ENCODE measurements at places on chromosomes 7 and 10.
A peak's percentile ranks its signal among the peaks of the same experiment; 100 is the strongest.

- no peak for DNase-seq
These were observed 71.6 kb downstream of the TCERG1L start for GRCh38 chr10:131239926-131240325.

DNA sequence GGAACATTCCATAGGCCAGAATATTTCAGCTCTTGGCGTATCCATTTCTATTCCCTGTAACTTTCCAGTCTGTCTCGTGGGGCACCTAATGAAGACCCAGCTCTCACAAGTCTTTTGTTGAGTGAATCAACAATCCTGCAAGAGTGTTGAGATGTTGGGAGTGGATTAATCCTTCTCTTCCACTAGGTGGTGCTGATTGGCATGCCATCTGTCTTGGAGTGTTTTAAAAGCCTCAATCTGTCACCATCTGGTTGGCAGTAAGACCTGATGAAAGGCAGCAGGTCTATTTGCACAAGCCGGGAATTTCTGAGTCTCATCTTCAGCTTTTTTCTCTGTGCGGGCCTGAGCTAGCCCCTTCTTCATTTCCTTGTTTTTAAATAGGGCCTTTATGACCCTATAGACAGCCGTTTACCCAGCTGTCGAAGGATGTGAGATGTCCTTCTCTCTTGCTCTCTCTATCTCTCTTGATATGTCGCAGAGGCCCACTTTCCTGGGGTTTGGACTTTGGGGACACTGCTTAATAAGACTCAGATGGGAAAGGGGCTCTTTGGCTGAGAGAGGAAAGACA is 180.5 kb downstream of the ZNF365 start:
- DNase-seq: peak; percentile 76

DNA sequence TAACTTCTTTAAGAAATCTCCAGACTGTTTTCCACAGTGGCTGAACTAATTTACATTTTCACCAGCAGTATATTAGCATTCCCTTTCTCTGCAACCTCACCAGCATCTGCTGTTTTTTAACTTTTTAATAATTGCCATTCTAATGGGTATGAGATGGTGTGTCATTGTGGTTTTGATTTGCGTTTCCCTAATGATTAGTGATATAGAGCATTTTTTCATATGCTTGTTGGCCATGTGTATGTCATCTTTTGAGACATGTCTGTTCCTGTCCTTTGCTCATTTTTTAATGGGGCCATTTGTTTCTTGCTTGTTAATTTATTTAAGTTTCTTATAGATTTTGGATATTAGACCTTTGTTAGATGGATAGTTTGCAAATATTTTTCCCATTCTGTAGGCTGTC is 68.8 kb downstream of the SLC39A12 start:
- DNase-seq: no peak

DNA sequence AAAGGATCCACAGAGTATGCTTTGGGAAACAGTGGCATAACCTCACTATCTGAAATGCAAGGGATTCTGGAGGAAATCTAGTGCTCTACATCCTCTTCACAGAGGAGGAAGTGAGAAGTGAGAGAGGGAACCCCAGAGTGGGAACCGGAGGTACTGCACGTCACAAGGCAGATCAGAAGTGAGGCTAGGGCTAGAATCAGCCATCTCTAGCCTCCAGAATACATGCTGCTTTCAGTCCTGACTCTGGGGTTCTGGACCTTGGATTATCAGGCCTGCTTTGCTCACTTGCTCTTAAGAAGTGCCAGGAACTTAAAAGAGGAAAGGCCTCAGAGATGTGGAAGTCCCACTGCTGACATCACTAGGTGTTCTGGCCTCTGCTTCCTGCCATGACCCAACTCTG is 25.7 kb downstream of the ZNF503 start:
- no peak for DNase-seq

DNA sequence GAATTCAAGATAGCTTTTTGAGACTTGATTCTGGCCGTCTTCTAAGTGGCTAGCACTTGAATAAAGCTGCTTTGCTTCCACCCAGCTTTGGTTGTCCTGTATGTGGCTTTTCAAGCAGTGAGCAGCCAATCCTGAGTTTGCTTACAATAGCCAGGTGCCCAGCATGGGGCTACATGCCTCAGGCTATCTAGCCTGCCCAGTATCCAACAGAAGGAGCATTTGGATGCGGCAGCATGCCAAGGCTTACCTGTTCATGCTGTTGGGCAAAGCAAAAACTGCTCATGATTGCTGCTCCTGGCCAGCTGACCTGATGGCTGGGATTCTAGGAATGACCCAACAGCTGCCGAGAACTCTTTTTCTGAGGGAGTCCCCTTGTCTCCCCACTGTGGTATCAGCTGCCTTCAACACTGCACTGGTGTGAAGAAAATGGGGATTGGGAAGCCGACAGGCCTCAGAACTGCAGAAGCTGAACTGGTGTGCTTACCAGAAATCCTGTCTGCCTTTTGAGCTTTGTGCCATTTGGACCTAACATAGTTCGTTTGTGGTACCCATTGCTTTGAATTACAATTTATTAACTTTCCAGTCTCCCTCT is 618.9 kb upstream of the IGFBP3 start:
- no peak for DNase-seq

GRCh38 chr7:13751766-13752165 is 237.7 kb downstream of the ETV1 start:
- DNase-seq: no peak

DNA sequence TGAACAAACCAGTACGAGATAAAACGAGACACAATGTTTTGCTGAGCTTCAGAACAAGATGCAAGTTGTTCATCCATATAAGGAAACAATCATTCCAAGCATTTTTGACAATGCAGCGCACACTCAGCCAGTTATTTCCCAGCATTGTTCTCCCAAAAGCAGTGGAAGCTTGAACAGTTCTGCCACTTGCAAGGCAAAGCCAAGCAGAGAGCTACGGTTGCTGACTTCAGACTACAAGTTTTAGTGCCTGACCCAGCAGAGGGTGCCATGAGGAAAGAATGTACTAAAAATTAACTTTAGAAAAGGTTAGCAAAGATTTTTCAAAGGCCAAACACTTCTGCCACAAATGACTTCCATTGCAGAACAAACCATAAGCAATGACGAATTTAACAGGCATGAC is 152.5 kb downstream of the SLC25A13 start:
- DNase-seq: no peak

DNA sequence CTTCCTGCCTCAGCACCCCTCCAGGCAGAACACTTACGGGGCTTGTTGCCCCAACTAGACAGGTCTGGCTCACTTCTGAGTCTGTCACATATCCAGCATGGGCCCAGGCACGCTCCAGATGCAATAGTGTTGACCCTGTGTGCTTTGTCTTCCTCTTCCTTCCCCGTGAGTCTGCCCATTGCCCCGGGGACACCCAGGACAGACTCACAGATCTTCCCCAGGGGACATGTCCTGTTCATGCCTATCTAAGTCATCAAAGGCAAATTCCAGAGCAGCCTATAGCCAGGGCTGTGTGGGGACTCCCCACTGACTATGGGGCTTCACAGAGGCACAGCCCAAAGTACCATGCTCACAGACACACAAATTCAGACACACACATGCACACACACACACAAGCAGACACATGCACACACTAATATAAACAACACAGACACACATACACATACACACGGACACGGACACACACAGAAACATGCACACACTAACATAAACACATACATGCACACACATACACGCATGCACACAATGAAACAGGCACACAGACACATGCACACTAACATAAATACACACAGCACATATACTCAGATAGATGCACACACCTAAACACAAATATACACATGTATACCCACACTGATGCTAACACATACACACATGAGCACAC is 175.8 kb downstream of the KCNMA1 start:
- DNase-seq: no peak

GRCh38 chr7:25855854-25856782 is 295.9 kb upstream of the NFE2L3 start:
- no peak for DNase-seq

DNA sequence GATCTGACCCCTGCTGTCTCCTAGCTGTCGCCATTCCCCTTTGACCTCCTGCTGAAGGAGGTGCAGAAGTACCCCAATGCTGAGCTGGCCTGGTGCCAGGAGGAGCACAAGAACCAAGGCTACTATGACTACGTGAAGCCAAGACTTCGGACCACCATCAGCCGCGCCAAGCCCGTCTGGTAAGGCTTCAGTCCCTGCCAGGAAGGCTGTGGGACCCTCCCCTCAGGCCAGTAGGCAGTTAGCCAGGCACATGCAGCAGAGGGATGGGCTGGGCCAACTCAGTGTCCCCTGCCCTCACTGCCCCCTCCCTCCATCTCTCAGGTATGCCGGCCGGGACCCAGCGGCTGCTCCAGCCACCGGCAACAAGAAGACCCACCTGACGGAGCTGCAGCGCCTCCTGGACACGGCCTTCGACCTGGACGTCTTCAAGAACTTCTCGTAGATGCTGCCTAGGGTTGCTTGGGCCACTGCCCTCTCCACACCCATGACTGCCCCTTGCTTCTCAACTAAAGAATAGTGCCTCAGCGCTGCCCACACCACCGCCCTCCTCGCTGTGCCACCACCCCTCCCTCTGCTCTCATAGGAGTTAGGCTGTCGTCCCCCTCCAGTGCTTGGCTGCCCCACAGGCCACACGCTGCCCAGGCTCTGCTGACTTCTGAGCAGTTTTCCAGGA is 41.0 kb upstream of the ZMIZ2 start:
- DNase-seq: no peak

- DNase-seq: peak; percentile 78
These were observed 2.1 kb downstream of the SP8 start for GRCh38 chr7:20784388-20785156.

DNA sequence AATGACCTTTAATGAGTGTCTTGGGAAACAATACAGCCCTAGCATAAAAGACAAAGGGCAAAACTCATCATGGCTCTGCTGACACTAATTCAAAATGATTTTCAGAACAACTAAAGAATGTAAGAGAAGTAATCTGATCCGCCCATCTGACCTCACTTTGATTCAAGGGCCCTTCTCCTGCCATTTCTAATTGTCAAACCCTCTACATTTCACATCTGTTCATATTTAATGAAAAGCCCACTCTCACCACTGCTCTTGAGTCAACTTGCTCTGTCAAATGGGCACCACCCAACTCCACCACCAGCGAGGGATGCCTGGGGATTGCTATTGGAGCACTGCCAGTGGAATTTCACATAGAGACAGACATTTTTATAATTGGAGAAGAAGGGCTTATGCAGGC is 639.2 kb downstream of the KCNMA1 start:
- no peak for DNase-seq

GRCh38 chr10:46560952-46561351 is 4.5 kb upstream of the GPRIN2 start:
- DNase-seq: no peak

GRCh38 chr10:117215079-117215478 is 17.8 kb downstream of the KCNK18 start:
- DNase-seq: no peak

DNA sequence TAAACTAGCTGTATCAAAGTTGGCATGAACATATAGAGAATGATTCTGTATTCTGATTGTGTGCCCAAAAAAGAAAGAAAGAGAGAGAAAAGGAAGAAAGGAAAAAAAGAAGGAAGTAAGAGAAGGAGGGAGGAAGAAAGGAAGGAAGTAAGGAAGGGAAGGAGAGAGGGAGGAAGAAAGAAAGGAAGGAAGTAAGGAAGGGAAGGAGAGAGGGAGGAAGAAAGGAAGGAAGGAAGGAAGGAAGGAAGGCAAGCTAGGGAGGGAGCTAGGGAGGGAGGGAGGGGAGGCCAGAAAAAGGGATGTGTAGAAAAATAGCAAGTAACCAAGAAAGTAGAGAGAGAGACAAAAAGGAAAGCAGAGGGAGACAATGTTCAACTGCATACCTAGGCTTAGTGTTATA is 60.7 kb upstream of the TARP start:
- DNase-seq: no peak

DNA sequence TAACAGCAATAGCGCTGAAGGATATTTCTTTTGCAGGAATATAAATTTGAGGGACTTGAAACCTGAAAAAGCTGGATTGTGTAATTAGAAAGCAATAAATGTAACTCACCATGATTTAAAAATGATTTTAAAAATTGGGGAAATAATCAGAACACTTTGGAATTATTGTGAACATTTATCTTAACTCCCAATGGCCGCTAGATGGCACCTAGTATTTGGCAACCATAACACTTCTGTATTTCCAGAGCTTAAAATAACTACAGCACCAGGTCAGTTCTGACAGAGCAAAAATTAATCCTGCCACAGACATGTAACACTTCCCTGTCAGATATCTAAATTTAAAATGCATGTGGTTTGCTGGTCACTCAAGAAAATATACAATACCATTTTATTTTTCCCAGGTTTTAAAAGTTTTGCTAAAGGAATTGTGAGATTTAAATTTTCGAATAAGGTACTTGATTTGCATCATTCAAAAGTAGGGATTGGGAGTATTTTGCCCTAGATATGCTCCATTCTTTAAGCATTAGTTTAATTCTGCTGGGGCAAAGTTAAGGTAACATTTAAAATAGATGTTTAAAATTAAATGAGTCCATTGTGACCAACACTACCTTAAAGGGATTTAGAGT is 144.5 kb downstream of the PPP1R3A start:
- peak; percentile 66 for DNase-seq

- DNase-seq: no peak
These were observed 73.3 kb upstream of the FRMD4A start for GRCh38 chr10:14403881-14404623.

GRCh38 chr7:95472581-95473161 is 13.1 kb upstream of the ASB4 start:
- peak; percentile 45 for DNase-seq

- DNase-seq: no peak
These were observed 29.5 kb upstream of the DNAAF5 start for GRCh38 chr7:696812-697551.

- DNase-seq: no peak
These were observed 242.6 kb downstream of the TWIST1 start for GRCh38 chr7:18874880-18875279.

DNA sequence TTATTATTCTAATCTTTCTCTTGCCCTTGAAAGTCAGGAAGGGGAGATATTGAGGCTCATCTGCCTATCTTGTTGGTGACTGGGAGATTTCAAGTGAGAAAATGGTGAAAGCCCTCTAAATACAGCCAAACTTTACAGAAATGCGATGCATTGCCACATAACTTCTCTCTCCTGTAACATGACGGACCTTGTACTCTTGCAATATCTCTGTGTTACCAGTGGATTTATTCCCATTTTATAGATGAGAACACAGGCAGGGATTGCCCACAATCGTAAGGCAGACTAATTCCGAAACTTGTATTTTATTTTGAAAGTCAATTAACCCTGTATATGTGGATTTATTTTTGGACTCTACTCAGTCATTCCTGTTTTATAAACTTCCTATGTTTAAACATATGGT is 57.3 kb upstream of the MPP7 start:
- DNase-seq: no peak
